Stimulated activated CD4-positive, alpha-beta T cell treated with anti-CD3 and anti-CD28 coated beads, Interleukin-1b, Interleukin-23, amount 100 ng/mL, for 1 hour (primary cell): ENCODE measurements at places on chromosomes 4 and X.

GRCh38 chrX:153411255-153411987, at the start of gene ZFP92:
Gene ZFP92, plus strand, starts transcription at chrX:153411472. Its CDS starts 6,851 bp downstream, at chrX:153418323.
- no peak for DNase-seq

- no peak for DNase-seq
Measured at GRCh38 chrX:39843318-39843717, 254.4 kb downstream of the BCOR start.

DNA sequence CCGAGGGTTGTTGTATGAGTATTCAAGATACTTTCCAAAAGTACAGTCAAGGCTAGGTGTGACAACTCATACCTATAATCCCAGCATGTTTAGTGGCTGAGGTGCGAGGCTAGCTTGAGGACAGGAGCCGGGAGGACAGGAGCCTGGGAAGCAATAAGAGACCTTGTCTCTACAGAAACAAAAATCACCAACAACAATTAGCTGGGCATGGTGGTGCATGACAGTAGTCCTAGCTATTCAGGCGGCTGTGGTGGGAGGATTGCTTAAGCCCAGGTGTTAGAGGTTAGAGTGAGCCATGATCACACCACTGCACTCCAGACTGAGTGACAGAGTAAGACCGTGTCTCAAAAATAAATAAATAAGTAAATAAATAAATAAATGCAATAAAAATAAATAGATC, 91.6 kb downstream of the TLL1 start:
- no peak for DNase-seq

GRCh38 chrX:65637335-65637734, 30.1 kb upstream of the MSN start:
- no peak for DNase-seq

- peak; percentile 47 for DNase-seq
Measured at GRCh38 chr4:86935853-86936733, 1.3 kb downstream of the AFF1 start.

GRCh38 chrX:140510895-140511295, 6.0 kb upstream of the SOX3 start:
- no peak for DNase-seq

DNA sequence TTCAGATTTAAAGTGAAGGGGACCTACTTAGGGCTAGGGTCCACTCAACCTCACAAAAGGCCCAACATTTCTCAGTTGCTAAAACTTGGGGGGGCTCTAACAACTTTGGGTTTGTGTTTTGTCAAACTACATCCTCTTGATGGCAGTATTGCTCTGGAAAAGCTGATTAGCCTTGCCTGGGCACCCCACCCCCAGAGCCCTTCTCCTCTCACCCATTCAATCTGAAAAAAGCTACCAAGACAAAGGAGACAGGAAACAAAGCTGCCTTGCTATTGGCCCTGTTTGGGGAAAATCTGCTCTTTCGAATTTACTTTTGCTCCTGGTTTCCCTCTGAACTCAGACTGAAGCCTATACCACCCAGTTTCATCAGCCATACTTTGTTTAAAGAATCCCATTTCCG, 195.2 kb upstream of the STK26 start:
- DNase-seq: no peak

- peak; percentile 46 for DNase-seq
Measured at GRCh38 chr4:148445071-148445859, 3.1 kb upstream of the NR3C2 start.

DNA sequence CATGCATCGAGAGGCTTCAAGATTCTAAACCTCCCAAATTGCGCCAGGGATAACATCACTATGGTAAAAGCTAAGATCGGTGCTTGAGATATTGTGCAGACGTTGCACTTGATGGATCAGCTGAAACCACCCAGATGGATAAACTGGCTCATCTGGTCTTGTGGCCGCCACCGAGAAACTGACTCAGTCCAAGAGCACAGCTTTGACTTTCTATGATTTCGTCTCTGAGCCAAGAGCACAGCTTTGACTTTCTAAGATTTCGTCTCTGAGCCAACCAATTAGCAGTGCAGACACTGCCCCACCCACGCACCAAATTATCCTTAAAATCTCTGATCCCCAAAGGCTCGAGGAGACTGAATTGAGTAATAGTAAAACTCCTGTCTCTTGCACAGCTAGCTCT, 687.2 kb downstream of the FAM133A start:
- DNase-seq: no peak
